ENCODE measurements at places on chromosomes 1 and 21. TPM values are rescaled to one million over a fixed set of nuclear protein-coding genes. Genes with fewer than 3 reads are reported as not detected.

Gene FBXO2
- total RNA-seq, result 22.0 TPM

DNA sequence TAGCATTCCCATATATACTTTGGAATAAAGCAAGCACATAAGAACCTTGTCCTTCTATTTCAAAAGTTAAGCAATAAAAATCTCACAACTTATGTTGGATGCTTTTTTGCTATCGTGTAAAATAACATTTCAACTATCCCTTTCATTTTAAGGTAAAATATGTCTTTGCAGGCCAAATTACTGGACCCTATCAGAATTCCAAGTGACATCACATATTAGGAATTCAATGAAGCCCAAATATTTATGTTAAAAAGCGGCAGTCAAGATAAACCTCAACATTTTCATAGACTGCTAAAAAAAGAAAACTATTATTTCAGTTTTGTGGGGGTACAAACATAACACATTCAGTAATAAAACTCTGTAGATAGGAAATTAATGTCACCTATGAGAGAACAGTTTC lies 252.0 kb downstream of the KCTD3 start:
- no peak for DNase-seq

GRCh38 chr21:26766826-26767325 lies 78.3 kb downstream of the ADAMTS1 start:
- DNase-seq, result no peak

DNA sequence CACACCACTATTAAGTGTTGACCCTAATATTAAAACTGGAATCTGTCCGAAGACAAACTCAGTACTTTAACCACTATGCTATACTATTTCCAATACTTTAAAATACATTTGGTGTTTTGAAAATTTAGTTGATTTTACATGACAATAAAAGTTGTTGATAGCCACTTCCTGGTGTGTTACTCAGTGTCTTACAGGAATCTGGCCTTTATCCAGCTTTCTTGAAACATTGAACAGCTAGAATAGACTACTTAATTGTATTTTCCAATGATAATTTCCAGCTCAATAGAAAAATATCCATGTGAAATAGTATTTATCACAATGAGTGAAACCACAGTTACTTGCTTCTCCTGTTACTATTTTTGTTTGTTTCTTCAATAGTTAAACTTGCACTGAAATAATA lies 369.6 kb upstream of the ADGRL4 start:
- DNase-seq, result no peak

DNA sequence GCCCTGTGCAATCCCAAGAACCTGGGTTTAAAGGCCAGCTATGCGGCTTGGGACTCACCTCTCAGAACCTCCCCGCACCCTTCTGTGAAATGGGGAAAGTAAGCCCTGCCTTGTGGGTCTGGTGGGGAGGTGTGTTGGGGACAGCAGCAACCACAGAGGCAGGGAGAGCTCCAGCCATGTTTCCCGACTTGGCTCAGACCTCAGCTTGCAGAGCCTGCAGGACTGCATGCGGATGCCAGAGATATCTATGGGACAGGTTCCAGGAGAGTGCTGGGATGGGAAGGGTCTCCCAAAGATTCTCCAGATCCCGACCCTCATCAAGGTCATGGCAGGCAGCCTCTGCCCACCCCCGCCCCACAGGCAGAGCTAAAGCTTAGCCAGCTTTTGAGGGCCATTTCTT lies 20.2 kb downstream of the PADI1 start:
- DNase-seq, result no peak

- no peak for DNase-seq
Measured at GRCh38 chr1:241799416-241799815, 48.6 kb upstream of the EXO1 start.

Gene ACTN2
- 5.0 TPM for total RNA-seq

Gene EXTL1
- total RNA-seq, result 1.6 TPM

Gene SPTA1
- 0.23 TPM for total RNA-seq

DNA sequence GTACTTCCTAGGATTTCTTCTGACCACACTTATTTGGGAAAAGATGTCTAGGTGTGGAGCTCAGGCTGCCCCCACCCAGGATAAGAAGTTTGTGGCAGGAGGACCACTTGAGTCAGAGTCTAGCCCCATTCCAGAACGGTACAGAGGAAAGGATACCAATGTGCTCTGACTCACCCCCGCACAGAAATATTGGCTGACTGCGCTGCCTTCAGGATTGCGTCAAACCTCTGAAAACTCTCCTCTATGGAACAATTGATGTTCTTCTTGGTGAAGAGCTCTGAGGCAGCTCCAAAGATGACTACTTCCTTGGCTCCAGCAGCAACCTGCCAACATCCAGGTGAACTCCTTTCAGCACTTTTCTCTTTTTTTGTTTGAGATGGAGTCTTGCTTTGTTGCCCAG lies 11.2 kb downstream of the HMGCL start:
- no peak for DNase-seq

DNA sequence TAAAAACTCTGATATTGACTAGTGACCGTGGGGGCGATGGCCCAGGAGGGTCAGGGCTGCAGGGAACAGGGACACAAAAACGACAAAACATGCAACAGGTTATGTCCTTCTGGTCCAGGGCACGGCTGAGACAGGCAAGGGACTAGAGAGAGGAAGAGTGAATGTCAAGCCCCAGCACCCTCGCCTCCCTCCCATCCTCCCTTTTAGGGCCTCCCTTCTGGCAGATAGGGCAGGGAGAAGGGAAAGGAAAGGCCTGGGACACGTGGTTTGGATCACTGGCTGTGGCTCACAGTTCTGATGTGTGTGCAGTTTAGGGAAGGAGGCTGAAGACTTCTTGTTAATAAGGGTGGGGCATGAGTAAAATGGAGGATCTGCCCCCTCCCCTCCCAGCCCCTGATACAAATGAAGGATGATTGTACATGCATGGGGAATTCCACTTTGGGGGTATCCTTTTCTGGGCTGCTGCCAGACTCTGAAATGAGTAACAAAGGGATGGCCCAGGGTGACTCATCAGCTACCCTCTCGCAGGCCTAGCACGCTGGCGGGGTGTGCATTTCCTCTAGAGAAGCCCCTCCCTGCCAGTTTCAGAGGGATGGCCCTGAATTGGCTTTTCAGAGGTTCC lies 14.2 kb downstream of the CAPN2 start:
- peak; percentile 72 for DNase-seq

- no peak for DNase-seq
Measured at GRCh38 chr1:191798178-191798577, 360.1 kb upstream of the RGS18 start.

DNA sequence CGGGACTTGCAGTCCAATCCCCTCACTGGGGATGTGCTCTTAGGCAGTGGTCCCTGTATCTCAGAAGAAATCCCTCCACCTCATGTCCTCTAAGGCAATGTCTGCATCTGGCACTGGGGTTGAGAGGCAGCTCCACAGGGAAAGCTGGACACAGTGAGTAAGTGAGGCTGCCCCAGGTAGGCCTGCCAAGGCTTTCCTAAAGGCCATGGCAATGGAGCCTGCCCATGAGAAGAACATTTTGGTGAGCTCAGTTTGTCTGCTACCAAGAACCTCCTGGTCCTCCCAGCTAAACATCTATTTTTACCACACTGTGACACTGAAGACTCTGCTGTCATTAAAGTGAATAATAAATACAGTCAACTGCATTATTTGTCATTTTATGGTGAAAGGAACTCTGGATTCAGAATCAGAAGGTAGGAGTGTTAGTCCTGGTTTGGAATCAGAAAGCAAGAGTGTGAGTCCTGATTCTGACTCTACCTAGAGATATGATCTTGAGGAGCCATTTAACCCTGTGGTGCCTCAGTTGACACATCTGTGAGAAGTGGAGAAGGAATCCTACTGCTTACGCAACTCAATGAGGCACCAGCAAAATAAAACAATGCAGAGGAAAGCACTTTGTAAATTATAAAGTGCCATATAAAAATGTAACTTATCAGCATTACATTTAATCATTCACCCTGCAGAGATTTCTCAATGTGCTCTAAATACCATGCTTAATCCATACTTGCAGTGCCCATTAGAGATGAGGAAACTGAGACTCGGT lies 41.0 kb downstream of the TBX15 start:
- no peak for DNase-seq

GRCh38 chr1:201742955-201743805 lies 85.8 kb upstream of the IPO9 start:
- DNase-seq, result no peak

Gene DENND2D
- 42.8 TPM for total RNA-seq

- DNase-seq, result no peak
Measured at GRCh38 chr1:234368320-234369032, 4.8 kb upstream of the COA6 start.

DNA sequence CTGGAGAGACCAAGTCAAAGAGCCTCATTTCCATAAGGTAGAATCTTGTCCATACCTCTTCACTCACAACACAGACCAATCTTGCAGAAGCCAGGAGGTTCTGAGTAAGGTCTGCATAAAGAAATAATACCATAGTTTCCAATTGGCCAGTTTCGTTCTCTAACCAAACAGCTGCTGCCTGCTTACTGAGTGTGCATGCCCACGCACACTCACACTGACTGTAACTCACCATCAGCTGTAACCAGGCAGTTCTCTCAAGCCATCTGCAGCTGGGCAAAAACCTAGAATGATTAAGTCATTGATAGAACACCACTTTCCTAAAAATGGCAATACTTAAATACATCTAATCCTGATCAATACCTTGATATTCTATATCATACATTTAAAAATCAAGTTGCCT lies 106.6 kb upstream of the VAV3 start:
- no peak for DNase-seq

DNA sequence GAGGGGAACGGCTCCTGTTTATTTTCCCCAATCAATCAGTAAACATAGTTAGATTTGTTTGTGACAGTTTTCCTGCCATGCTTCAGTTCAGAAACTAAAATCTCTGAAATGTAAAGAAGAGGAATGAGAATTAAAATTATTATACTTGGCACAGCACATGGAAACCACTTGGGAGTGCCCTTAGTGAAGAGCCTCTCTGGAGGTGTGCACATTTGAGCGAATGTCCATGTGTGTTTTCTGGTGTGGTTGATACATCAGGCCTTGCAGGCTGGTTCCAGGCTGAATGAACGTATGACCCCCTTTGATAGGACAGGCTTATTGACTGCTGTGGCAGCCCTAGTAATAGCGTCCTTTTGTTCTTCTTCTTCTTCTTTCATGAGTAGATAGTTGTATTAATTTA lies 27.1 kb downstream of the C4BPA start:
- DNase-seq, result no peak

Gene ANGPTL3
- total RNA-seq, result 0.06 TPM

GRCh38 chr1:91633438-91633837 lies 132.8 kb downstream of the CDC7 start:
- DNase-seq, result no peak

DNA sequence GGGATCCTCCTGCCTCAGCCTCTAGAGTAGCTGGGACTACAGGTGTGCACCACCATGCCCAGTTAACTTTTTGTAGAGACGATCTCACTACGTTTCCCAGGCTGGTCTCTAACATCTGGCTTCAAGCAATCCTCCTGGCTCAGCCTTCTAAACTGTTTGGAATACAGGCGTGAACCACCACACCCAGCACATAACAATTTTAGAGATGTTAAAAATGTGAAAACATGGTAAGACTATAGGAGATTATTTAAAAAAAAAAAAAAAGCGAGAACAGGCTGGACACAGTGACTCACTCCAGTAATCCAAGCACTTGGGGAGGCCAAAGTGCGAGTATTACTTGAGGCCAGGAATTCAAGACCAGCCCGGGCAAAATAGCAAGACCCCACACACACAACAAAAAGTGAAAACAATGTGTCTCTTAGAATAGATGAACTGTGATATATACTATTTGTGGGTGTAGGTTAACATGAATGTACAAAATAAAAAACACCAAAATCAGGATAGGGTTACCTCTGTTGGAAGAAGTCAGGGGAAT lies 19.6 kb downstream of the CCDC18 start:
- DNase-seq, result no peak

DNA sequence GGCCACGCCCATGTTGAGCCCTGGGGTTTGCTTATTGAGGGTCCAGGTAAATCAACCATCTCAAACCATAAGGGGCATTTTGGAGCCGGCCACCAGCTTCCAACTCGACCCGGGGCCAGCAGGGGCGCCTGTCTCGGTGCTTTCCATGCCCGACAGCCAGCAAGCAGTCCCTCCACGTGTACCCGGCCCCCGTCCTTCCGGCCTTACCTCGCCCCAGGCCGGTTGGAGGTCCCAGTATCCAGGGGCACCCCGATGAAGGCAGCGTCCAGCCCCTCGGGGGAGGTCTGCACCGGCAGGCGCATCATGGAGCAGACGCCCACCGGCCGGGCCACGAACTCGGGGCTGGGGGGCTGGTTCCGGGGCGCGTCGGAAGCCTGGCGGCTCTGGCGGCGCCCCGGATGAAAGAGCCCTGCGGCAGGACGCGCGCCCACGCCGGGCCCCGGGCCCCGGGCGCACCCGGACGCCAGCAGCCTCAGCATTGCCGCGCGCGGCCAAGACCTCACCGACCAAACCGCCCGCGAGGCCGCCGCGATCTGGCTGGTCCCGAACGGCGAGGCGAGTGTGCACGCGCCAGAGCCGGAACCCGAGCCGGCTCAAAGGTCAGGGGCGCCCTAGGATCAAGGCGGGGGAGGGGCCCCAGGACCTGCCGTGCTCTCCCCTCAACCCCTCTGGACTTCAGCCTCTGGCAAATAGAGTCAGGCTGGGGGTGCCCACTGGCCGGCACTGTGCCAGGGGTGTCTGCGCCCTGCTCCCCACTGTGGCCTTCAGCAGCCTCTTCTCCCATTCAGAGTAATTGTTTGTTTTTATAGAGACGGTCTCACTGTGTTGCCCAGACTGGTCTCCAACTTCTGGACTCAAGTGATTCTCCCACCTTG lies at the start of gene AGMAT:
Gene AGMAT, minus strand, starts transcription at position 563 of the 875 bp plus-strand sequence. Its CDS starts 84 bp downstream, at position 479.
- peak; percentile 23 for DNase-seq

Gene CAMSAP2
- total RNA-seq, result 21.4 TPM

Gene SLC25A34
- 10.1 TPM for total RNA-seq

GRCh38 chr1:84156210-84156621 lies 12.1 kb downstream of the PRKACB start:
- no peak for DNase-seq

- DNase-seq, result peak; percentile 44
Measured at GRCh38 chr1:46802081-46802480, 3.2 kb downstream of the CYP4B1 start.

Gene BSND
- not detected for total RNA-seq

DNA sequence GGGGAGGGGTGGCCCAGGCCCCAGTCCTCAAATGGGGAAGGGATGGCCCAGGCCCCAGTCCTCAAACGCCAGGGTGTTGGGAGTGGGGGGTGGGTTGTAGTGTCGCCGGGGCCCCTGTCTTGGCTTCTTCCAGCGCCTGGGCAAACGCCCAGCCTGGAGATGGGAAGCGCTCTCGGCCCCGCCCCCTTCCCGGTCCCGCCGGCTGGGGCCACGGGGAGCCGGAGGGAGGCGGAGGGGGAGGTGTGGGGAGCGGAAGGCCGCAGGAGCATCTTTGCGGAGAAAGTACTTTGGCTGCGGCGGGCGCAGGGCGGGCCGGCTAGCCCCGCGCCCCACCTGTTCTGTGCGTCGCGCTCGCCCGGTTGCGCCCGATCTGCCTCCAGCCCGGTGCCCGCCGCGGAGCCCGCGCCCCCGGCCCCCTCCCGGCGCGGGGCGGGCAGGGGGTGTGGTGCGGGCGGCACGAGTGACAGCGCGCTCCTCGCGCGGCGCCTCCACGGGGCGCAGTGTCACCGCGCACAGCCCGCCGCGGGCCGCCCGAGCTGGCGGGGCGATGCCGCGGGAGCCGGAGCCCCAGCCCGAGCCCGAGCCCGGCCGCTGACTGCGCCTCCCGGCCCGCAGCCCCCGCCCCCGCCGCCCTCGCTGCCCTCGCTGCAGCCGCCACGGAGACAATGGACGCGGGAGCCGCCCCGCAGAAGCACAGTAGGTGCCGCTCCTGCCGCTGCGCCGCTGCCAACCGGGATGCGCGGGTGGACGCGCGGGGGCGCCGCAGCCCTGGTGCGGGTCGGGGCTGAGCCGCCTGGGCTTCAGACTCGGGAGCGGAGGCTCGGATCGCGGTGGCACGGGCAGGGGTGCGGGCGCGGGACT lies 31.1 kb upstream of the PEX10 start:
- no peak for DNase-seq

Measured in mucosa of gallbladder (tissue), 1 donor.